ENCODE measurements at places on chromosomes 4 and X.

- DNase-seq: no peak
Observed at GRCh38 chrX:41043674-41044345, 41.4 kb upstream of the USP9X start.

DNA sequence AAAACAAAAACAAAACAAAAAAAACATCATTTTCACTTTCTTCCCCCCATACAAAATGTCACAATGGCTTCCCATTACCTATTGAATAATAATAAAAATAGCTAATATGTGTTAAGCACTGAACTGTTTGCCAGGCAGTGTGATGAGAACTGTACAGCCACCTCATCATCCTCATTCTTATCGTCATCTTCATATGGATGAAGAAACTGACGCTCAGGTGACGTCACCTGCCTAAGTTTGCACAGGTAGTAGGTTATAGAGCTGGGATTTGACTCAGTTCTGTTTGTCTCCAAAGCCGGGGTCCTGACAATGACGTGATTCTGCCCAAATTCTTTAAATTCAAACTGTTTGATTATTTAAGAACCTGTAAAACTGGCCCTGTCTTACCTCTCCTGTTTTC lies 150.4 kb upstream of the SMIM10 start:
- DNase-seq: no peak

DNA sequence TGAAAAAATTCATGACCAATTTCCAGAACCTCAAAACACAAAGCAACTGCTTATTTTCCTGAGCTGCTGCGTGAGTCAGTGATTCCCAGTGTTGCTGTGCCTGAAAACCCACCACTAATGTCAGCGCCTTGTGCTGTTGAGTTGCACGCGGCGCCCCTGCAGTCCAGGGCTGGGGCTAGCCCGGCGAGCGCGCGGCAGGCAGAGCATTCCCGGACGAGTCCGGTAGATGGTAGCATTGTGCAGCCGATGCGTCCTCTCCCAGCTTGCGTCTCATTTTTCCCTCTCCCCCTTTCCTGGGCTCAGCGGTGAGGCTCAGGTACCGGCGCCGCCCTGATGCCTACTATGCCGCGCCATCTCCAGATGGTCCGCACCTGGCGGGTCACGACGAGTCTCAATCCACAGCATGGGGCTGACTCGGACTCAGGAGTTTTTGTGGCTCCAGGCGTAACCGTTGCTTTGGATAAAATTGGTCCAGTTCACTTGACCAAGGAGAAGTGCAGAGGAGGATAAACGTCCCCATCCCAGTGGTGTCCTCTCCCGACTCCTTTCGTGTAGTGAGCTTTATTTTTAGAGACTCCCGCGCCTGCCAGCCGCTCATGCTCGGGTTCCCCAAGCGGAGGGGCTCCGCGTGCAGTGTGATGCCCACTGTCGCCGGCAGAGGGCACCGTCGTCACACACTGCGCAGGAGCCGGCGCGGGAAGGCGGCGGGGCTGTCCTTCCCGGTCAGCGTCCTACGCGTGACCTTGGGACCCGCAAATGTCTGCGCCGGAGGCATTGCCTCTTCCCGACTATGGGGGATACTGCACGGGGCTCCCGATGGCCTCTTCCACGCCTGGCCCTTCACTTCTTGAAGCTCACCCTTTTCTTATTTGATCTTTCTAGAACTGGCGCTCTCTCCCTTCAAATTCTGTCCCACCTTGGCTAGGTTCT lies 53.6 kb upstream of the IGFBP7 start:
- peak; percentile 37 for DNase-seq

- DNase-seq: no peak
Observed at GRCh38 chr4:829291-829690, 3.4 kb upstream of the CPLX1 start.

DNA sequence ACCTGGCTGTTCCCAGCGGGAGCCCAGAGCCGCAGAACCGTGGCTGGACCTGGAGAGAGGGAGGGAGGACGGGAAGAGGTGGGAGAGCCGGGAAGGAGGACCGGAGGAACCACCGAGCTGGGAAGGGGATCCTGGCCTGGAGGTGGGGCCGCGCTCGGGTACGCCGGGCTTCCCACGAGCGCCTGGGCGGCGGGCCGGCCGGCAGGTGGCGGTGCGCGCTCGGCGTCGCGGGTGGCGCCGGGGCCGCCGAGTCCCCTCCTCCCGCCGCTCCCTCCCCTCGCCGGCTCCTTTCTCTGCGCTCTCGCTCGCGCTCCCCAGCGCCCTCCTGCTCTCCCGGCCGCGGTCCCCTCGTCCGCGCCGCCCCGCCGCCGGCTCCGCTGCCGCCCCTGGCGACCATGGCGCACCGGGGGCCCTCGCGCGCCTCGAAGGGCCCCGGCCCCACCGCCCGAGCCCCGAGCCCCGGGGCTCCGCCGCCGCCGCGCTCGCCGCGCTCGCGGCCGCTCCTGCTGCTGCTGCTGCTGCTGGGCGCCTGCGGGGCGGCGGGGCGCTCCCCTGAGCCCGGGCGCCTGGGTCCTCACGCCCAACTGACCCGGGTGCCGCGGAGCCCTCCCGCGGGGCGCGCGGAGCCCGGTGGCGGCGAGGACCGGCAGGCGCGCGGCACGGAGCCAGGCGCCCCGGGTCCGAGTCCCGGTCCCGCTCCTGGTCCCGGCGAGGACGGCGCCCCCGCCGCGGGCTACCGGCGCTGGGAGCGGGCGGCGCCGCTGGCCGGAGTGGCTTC lies at the start of gene SORCS2:
Gene SORCS2, plus strand, starts transcription at position 287 of the 778 bp plus-strand sequence.
- DNase-seq: peak; percentile 38

DNA sequence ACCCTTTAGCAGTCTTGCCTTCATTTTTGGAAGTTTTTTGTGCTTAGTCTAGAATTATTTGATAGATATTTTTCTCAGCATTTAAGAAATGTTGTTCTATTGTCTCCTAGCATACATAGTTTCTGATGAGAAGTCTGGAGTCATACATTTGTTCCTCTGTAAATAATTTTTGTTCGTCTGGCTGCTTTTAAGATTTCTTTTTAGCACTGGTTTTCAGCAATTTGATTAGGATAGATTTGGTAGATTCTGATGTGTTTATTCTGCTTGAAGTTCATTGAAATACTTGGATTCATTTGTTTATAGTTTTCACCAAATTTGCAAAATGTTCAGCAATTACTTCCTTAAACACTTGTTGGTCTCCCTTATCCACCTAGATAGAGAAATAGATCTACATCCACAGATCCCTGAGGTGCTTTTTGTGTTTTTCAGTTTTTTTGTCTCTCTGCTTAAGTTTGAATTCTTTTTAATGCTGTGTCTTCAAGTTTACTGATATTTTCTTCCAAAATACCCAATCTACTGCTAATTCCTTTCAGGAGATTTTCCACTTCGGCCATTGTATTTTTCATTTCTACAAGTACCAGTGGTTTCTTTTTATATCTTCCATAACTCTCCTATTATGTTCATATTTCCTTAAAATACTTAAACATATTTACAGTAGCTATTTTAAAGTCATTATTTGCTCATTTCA lies 64.9 kb downstream of the ABLIM2 start:
- no peak for DNase-seq

DNA sequence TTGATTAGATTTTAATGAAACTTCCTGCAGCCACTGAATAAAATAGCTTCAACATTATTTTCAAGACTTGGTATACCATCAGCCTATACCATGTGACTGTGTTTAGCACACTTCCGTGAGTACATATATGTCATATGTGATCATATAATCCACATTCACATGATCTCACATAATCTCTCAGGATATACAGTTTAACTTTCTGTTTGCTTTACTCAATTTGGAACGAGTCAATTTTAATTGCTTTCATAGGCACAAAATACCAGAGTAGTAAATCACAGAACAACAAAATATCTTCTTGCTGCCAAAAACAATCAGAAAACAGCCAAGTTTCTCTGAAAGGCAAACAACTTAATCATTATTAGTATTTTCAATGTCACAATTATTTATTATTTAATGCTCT lies 731.1 kb upstream of the DIAPH2 start:
- no peak for DNase-seq

DNA sequence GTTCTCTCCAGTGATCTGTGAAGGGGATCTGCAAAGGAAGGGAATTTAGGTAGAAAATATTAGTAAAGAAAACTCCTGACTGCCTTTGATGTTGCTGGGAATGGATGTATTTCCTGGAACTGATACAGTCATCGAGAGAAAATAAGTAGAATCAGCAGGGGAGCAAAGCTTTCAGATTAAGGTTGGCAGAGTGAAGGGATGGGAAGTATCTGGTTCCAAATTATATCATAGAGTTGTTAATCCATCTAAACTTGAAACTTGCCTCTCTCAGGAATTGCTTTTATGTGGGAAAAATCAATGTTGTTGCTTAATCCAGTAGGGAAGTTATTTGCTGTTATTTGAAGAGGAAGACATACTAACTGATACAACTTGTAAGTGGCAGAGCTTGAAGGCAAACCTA lies 19.3 kb downstream of the EPHA5 start:
- no peak for DNase-seq

DNA sequence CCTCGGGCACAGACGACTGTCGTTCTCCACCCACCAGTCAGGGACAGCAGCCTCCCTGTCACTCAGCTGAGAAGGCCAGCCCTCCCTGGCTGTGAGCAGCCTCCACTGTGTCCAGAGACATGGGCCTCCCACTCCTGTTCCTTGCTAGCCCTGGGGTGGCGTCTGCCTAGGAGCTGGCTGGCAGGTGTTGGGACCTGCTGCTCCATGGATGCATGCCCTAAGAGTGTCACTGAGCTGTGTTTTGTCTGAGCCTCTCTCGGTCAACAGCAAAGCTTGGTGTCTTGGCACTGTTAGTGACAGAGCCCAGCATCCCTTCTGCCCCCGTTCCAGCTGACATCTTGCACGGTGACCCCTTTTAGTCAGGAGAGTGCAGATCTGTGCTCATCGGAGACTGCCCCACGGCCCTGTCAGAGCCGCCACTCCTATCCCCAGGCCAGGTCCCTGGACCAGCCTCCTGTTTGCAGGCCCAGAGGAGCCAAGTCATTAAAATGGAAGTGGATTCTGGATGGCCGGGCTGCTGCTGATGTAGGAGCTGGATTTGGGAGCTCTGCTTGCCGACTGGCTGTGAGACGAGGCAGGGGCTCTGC lies 7.9 kb upstream of the MSANTD1 start:
- no peak for DNase-seq

DNA sequence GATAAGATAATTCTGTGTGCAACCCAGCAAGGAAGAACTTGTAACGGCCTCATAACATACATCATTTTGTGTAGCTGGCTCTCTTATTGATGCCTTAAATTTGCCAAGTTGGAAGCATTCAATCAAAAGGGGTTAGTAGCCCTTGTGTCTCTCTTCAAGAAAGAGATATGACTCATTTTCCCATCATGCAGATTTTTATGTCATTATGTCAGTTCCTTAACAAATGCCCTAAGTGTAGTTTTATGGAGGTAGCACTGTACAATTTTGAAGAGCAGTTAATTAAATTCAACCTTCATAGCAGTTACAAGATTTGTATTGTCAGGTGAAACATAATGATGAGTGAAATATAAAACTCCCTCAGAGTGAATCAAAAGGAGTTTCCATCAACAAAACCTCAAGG lies 215.6 kb downstream of the GRIA3 start:
- DNase-seq: no peak

GRCh38 chrX:45762699-45763647 lies 562.3 kb upstream of the DIPK2B start:
- DNase-seq: no peak

- DNase-seq: no peak
Observed at GRCh38 chrX:134971926-134972325, 18.9 kb upstream of the SMIM10 start.

DNA sequence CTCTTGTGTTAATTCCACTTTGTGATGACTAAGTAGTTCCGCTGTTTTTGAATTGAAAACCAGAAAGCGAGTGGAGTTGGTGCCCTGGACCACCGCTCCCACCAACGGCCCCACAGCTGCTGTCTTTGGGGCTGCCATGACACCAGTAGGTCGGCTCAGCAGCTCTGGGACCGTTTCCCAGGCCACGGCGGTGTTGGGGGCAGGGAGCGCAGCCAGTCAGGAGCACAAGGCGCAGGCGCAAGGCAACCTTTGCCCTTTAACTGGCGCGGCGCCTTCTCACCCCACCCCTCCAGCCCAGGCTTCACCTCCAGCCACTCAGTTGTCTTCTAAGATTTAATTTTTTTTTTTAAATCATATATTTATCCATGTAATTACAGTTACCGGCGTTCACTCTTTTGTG lies at the start of gene GK2:
Gene GK2, minus strand, starts transcription at position 166 of the 400 bp plus-strand sequence. Its CDS starts 28 bp downstream, at position 138.
- no peak for DNase-seq

- DNase-seq: no peak
Observed at GRCh38 chr4:134505511-134505910, 303.9 kb upstream of the PABPC4L start.

DNA sequence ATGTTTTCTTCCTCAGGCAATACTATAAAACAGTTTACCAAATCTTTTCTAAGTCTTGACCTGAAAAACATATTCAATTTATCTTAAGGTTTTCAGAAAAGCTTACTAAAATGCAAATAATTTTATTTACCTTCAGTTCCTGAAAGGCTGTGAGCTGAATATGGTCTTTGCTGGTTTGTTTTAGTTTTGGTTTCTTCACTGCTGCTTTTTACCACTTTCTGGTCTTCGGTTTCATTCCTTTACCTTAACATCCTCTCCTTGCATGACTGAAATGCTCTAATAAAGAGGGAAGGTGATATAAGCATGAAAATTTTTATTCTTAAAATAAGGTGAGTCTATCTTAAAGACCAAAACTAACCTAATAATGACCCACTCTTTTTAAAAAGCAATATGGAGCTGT lies 97.1 kb upstream of the NRK start:
- no peak for DNase-seq

DNA sequence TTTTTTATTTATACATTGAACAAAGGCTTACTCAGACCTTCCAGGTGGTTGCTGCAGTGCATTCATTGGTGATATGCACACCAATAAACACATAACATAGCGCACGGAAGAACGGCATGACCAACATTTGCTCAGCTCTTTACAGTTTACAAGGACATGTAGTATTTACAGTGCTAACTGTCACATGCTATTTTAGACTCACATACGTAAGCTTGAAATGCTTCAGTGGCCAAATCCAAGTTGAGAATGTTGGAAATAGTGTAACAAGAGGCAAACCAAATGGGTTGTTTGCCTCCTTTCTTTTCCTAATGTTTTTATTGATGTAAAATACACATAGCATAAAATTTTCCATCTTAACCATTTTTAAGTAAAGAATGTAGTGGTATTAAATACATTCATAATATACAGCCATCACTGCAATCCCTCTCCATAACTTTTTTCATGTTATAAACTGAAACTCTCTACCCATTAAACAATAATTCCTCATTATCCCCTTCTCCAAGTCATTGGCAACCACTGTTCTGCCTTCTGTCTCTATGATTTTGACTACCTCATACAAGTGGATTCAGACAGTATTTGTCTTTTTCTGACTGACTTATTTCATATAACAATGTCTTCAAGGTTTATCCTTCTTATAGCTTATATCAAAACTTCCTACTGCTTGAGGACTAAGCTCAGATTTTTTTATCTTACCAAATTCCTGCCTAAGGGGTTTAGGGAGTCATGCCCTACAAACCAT lies 1722.9 kb upstream of the AGA start:
- DNase-seq: no peak

GRCh38 chrX:19699151-19699550 lies 183.8 kb upstream of the MAP3K15 start:
- no peak for DNase-seq

DNA sequence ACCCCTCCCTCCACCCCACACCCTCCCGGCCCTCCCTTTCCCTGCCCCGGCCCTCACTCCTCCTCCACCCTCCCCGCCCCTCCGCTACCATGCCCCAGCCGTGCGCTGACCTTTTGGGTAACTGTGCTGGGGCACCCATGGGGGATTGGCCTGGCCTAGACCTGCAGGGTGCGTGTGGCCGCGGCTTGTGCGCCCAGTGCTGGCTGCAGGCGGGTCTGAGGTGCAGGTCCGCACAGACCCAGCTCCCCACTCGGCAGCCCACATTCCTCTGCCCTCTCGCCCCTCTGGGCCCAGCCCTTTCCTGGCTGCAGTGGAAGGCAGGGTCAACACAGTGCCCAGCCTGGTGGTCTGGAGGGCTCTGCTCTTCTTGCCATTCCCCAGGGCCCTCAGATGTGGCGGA lies 24.7 kb downstream of the FGFRL1 start:
- DNase-seq: no peak
